ENCODE measurements at places on chromosomes 12 and 14. TPM values are rescaled to one million over a fixed set of nuclear protein-coding genes. Genes with fewer than 3 reads are reported as not detected.

DNA sequence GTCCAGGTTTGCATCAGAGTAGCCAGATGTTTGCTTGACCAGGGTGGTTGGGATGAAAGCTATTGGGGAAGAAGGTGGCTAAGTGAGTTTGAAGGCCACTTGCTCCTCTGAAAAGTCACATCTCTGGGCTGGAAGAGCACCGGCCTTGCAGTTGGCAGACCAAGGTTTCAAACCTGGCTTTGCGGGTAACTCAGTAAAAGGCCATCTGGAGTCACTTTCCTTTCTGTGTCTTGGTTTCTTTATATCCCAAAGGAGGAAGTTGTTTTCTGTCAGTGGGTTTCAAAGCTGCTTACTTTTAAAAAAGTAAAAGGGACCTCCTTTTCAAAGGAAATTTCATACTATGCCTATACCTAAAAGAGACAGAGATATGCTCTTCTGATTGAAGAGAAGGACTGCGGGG is 26.2 kb upstream of the CMA1 start:
- no peak for ATAC-seq

DNA sequence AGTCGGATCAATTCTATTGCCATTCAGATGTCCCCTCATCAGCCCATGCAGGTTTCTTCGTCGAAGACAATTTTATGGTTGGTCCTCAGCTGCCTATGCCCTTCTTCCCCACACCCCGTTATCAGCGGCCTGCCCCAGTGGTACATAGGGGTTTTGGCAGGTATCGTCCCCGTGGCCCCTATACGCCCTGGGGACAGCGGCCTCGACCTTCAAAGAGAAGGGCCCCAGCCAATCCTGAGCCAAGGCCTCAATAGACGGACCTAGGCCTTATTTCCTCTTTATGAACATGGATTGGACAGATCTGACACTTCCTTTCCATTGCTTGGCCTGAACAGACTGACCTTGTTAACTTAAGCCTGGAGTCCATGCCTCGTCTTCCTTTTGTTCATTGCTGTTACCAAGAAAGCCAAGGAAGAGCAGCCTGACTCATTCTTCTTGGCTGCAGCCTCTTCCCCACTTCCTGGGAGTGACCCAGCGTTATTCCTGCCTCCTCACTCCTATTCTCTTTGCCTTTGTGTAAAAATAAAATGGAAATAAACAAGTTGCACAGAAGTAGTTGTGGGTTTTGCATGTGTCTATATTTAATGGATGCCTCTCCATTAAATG is 156.5 kb upstream of the AMIGO2 start:
- ATAC-seq: peak; percentile 68

DNA sequence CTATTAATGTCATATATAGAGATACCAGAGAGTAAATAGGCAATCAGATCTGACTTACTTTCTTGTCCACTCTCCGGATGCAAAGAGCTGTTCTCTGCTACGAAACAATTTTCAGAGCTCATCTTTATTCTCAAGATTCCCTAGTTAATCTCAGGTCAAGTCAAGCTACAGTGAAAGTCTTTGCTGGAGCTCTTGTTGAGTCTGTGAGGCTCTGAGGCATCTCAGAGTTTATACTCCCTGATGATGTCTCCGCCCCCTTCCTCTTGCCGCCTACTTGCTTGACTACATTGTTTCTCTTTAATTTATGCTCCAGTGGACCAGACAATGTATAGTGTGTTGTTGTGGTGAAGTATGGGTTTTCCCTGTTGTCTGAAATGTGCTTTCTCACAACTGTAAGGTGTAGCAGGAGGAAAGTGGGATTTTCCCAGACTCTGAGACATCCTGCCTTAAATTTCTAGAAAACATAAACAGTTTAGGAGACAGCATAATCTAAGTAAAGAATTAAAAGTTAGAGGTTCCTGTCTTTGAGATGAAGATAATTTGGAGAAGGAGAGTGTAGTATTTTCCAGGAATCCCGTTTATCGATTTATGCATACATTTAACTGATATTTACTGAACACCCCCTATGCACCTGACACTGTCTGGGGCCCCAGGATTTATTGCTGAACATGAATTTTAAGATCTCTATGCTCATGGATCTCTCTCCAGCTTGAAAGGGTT is at the start of gene CD69:
Gene CD69 (minus strand): TSS at position 203 of the 720 bp plus-strand sequence. CDS start 81 bp downstream, at position 122.
- ATAC-seq: peak; percentile 46

DNA sequence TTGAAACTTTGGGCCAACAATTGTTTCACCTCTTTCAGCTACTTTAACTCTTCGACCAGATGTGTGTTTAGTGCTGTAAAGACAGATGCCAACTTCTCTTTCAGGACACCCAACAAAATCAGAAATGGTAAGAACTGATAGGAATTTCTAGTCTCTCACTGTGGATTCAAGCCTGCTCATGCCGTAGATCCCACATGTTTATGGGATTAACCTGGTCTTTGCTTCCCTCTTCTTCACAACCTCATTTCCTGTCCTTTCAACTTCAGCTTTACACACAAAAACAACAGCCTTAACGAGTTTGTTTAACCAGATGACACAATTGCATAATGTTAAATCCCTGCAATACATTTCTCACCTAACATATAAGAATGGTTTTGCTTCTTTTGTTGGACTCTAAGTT is 1031.9 kb upstream of the LRFN5 start:
- no peak for ATAC-seq

DNA sequence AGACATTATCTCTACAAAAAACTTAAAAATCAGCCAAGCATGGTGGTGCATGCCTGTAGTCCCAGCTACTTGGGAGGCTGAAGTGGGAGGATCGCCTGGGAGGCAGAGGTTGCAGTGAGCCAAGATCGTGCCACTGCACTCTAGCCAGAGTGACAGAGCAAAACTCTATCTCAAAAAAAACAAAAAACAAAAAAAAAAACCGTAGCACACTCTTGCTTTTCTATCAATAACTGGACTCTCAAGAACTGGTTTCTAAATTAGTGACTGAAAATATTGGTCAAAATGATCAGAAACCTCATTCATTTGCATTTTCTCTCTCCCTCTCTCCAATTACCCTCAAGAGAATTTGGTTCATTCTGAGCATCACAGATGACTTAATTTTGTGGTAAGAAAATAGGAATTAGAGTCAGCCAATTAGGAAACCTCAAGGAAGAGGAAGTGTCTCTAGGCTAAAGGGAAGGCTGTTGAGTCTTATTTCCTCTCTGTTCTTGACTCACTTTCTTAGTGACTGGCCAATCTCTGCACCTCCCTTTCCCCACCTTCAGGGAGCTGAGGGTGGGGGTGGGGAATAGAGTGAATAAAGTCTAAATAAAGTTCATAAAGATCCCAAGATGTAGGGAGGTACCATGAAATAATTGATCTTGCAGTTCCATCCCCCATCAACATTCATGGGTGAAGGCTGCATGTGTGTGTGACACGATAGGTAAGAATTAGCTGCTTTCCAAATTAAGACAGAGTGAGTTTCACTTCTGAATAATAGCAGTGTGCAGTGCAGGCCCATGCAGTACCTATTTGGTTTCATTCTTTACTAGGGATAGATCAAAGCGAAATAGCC is 6.8 kb upstream of the PSMA6 start:
- ATAC-seq: peak; percentile 72

DNA sequence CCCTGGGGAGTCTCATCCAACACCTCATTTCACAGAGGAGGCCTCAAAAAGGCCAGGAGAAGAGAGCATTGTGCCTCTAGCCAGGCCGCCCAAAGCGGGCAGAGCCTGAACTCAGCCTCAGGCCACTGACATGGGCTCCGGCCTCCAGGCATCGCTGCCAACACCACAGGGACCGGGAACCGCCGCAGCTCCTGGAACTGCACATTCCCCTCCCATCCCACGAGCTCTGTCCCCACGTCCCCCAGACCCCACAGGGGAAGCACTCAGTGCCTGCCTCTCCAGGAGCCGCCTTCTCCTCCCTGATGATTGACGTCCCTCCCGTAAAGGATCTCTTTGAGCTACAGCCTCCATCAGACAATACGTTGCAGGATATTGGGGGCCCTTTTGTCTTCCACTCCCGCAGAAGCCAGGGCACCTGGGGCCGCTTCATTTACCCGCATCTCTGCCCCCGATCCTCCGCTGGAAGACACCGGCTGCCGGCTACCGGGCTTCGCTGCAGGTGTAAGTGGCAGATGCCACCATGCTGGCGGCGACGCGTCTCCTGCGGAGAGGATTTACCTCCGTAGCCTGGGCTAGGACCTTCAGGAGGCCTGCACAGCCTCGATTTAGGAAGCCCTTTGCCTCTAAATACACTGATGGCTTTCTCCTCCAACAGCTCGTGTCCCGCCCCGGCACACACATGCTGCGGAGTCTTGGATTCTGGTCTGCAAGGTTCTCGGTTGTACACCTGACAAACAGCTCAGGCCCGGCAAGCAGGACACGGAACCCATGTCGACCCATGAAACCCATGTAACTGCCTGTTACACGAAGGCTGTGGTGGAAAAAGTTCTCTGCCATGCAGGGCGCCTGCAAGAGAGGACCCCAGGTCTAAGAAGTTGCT is 104.8 kb downstream of the RIMBP2 start:
- ATAC-seq: no peak

GRCh38 chr12:45789025-45789424 is 59.5 kb downstream of the ARID2 start:
- no peak for ATAC-seq

GRCh38 chr14:26622611-26623010 is 24.8 kb upstream of the NOVA1 start:
- no peak for ATAC-seq

- ATAC-seq: no peak
Measured at GRCh38 chr14:33693237-33693636, 257.6 kb downstream of the EGLN3 start.

Gene MMP14
- 109 TPM for total RNA-seq

DNA sequence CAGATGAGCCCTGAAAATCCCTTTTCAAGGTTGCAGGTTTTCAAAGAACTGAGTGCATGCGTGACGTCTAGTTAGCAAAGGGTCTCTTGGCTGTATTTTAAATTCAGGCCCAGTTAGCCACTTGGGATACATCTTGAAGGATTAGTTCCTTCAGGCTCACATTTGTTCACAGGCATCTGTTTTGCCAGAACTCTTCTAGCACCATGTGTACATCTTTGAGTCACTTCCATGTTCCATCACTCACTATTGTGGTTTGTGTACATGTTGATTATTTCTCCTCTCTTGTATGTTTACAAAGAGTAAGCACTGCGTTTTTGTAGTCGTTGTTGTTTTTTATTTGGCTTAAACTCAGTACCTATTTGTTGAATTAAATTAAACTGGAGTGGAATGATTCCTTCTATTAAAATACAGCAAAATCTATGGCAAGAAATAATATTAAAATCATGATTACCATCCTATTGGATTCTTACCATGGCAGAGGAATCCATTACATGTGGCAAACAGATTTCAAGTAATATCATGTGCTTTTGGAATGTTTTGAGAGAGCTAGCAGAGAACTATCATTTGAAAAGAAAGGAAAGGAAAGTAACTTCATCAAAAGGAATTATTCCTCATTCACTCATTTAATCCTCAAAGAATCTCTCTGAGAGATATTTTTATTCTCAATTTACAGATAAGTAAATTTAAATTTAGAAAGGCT is 438.9 kb upstream of the FAR2 start:
- no peak for ATAC-seq

- peak; percentile 41 for ATAC-seq
Measured at GRCh38 chr12:12859690-12860089, 31.7 kb upstream of the GPRC5A start.

GRCh38 chr14:61973981-61974380 is 211.8 kb downstream of the SNAPC1 start:
- no peak for ATAC-seq

Gene EML5
- total RNA-seq: 1.4 TPM
